H7 (cell line): ENCODE measurements at places on chromosomes 5 and 9. TPM values are rescaled to one million over a fixed set of nuclear protein-coding genes. Genes with fewer than 3 reads are reported as not detected.

DNA sequence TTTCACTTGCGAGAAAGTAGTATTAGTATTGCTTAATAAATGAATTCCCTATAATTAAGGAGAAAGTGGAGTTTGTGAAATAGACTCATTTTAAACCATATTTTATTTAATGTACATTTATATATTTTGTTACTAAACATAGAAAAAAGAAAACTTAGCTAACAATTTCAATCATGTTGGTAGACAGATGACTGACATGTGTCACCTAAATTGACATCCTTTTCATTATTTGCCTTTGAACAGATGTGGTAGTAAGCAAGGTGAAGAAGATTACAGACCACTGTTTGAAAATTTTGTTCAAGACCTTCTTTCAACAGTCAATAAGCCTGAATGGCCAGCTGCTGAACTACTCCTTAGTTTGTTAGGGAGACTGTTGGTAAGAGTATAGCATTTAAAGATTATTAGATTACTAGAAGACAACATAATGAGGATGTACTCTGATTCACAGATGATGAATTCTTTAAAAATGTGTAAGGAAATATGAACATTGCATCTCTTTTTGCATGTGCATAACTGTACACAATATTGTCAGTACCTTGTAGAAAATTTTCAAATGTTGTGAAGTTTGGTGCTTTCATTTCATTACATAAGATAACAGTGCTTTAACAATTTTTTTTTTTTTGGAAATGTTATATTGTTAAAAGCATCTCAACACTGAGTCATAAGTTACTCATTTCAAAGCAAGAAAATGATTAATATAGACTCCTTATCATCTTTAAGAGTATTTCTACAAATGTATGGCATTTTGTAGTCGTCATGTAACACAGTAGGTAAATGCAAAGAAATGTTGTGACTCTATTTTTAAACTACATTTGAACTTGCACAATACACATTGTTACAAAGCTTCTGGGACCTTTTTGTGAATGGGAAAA is 139.5 kb downstream of the NIPBL start:
- no peak for DNase-seq

DNA sequence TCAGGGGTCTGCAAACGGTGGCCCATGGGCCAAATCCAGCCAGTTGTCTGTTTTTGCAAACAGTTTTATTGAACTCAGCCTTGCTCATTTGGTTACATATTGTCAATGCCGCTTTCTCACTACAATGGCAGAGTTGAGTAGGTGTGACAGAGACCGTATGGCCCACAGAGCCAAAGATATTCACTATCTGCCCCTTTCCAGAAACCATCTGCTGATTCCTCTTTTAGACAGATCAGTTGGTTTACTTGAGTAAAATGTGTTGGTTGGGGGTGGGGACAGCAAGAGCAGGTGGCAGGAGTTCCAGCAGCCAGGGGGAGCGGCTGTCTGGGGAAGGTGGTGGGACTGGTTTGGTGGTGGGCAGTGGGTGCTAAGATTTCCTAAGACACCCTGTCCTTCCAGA is 54.8 kb downstream of the COL27A1 start:
- no peak for DNase-seq

DNA sequence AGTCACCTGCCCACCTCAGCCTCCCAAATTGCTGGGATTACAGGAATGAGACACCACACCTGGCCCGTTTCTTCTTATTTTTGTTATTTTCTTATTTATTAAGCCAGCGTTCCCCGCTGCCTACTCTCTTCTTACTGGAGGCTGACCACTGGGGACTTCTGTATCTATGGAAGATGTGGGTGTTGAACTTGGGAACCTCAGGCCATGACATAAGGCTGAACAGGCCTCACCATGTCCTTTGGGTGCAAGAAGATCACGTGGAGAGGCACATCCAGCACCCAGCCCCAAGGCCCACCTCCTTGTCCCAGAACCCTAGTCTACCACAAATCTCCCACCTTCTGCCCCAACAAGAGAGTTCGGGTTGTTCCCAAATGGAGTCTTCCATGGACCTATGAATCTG is 59.4 kb upstream of the NEK6 start:
- DNase-seq: no peak

GRCh38 chr5:144697847-144698262 is 527.2 kb downstream of the KCTD16 start:
- DNase-seq: no peak

DNA sequence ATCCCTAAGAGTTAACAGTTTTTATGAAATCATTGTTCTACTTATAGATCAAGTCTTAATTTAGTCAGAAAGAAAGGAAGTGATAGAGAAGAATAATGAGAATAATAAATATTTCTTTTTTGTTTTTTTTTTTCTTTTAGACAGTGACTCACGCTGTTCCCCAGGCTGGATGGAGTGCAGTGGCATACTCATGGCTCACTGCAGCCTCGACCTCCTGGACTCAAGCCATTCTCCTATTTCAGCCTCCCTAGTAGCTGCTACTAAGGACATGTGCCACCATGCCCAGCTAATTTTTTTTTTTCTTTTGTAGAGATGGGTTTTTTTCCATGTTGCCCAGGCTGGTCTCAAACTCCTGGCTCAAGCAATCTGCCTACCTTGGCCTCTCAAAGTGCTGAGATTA is 11.0 kb downstream of the IFNA21 start:
- DNase-seq: no peak

DNA sequence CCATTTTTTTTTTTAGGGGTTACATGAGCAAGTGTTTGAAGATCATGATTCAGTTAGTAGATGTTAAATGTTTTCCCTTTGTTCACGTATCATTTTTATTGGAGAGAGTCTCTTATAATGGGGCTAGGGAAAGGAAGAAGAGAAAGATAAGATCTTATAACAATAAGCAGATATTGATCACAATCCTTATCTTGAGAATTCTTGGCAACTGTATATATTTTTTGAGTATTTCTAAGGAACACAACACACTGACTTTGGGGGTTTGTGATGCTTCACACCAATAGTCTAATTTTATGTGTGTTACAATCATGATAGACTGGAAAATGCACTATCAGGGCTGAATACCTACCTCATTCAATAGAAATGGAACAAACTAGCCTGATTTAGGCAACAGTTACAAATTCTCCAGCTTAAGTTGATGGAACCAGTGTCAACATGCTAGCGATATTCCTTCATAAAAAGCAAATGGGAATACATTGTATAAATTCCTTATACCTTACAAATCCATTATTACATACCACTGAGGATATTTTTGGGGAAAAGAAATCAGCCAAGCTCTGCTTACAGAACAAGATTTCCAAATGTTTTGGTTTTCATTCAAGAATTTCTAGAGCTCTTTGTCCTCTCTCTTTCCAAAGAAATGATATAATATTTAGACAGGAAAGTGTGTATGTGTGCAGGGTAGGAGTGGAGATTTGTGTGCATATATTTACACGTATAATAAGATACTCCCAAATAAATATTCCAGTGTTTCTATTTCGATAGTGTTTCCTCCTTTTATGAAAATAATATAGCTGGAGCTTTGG is 41.5 kb downstream of the SVEP1 start:
- no peak for DNase-seq

GRCh38 chr5:38249301-38249700 is 9.1 kb upstream of the EGFLAM start:
- DNase-seq: no peak

DNA sequence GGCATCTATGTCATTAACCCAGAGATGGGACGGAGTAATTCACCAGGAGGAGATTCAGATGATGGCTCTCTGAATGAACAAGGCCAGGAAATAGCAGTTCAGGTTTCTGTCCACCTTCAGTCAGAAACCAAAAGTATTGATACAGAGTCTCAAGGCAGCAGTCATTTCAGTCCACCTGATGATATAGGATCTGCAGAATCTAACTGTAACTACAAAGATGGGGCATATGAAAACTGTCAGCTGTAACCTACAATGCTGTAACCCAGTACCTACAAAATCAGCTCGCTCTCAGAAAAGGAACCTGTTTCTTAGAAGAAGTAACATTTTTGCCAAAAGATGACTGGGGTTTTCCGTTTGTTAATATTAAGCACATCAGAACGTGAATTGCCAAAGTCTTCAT is 14.7 kb downstream of the MFAP3 start:
- no peak for DNase-seq

DNA sequence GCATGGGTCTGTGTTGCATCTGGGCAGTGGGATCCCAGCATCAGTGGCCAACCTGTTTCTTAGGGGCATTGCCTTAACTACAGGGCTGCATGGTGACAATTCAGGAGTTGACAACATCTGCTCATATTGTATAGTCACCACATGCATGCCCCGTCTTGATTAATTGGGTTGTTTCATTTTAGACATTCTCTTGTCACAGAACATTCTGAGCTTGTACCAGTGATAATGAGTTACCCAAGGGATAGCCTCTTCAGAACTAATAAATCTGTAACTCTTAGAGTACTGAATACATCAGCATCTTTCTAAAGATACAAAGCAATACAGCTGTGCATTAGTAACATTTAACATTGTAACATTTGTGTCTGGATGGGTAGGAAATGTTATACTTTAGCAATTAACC is 426.5 kb upstream of the CD180 start:
- DNase-seq: no peak

GRCh38 chr9:103902263-103902662 is 191.8 kb upstream of the SMC2 start:
- no peak for DNase-seq

DNA sequence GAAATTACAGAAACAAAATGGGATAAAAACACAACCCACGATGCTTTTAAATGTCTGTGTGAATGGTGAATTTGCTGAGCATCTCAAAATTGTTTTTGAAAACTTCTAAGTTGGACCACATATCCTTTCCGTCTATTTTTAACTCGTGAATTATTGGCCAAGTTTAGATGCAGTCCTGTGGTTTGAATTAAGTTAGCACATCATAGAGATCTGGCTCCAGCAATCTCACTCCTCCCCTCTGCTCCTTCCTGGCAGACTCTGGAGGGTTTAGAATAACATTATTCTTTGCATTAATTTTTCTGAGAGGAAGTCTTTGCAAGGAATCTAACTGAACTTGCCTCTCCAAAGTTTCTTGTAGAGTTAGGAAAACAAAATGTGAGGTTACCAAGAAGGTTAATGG is 14.5 kb upstream of the ANKRD55 start:
- DNase-seq: no peak

DNA sequence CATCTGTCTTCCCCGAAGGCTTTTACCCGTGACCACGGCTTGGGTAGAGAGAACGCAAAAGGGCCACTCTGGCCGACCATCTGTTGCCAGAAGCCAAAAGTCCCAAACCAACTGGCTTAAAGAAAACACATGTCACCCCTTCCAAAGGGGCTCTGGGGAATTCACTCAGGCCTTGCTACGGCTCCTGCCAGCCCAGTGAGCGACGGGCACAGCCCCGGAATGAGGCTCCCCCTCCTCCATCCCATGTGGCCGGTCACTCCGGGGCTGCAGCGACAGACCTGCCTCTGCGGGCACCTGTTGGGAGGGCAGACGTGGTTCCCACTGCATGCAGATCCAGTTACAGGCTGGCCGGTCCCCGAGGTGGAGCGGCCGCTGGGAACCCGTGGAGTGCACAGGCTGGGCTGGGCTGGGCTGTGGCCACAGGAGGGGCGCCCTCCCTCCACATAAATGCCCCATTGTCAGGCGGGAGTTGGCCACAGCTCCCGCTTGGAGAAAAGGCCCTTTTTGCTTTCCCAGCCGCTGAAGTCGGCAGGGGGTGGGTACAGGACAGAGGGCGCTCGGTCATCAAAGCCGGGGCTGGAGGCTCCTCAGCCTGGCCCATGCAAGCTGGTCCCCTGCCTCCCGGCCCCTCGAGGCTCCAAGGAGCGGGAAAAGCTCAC is 19.9 kb downstream of the NOTCH1 start:
- peak; percentile 81 for DNase-seq

DNA sequence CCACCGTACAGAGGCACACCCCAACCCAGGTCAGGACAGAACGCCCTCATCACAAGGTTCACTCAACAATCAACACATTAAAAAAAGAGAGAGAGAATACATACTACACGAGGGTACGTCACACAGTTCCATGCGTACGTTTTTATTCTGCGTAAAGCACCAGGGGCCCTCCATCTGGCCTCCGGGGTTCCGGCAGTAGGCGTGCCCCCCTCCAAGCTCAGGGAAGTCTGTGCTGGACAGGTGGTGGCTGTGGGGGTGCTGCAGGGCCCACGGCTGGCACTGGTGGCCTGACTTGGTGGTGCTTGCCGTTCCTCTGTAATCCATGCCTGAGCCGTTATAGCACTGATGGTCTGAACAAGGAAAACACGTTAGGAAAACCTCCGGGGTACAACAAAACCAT is 219.2 kb downstream of the ROR2 start:
- no peak for DNase-seq

- DNase-seq: no peak
Observed at GRCh38 chr5:140217299-140218026, 42.5 kb downstream of the CYSTM1 start.

DNA sequence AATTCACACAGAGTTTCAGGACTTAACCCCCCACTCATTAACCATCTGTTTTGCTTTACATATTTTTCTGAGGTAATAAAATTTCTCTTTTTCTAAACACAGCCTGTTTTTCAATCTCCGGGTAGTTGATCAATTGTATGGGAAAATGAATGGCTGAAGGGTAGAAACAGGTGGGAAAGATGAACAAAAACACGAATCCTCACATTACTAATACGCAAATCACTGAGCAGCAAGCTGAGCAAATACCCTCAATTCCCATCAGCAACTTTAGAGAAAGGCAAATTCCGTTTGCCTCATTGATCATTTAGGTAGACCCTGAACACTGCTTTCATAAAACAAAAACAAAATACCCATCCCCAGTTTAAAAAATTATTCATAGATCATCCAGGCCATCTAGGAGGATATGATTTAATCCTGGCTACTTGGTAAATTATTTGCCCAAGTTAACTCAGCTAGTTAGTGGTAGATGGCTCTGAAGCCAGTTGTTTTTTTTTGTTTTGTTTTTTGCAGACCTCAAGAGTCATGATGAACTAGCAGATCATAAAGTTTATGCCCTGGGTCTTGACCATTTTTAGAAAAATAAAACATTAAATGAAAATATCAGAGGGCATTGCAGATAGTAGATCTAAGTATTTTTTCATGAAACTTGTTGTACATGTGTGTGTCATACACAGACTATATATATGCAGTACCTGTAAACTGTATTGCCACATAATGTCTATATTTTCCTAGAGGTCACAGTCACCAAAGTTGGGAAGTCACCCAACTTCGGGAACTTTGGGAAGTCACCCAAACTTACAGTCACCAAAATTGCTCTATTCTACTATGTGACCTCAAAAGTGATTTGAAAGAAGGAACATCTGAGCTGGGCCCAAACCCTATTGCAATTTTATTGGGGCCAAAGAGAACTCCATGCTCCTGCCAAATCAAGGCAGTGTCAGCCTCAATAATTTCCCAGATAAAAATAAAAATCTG is 1.6 kb upstream of the CD274 start:
- DNase-seq: no peak

DNA sequence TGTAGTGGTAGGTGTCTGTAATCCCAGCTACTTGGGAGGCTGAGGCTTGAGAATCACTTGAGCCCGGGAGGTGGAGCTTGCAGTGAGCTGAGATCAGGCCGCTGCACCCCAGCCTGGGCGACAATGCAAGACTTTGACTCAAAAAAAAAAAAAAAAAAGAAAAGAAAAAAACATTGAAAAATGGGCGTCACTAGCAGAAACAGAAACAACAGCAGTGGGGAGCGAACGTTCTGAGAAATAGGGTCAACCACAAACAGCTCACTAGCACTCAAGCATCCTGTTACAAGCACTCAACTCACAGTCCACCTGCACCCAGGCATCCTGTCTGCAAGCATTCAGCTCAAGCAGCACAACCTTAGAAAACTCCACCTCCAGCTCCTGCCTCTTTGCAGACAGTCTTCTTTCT is 17.2 kb downstream of the TRIM14 start:
- no peak for DNase-seq

The SOHLH1 gene
- not detected in 2 replicates for total RNA-seq

The PAPPA gene
- total RNA-seq: 0.21 and 0.41 TPM in 2 replicates

The C9 gene
- not detected in 2 replicates for total RNA-seq

The LCP2 gene
- 0.21 and 0.63 TPM in 2 replicates for total RNA-seq

The PCDHGA3 gene
- 0.14 TPM in 1 of 2 replicates, not detected in the other for total RNA-seq

The GHR gene
- total RNA-seq: 0.28 and 0.96 TPM in 2 replicates

The IFNA21 gene
- total RNA-seq: not detected in 2 replicates
